ENCODE measurements at places on chromosomes 2 and 18.

GRCh38 chr2:224638301-224638823, 53.2 kb upstream of the CUL3 start:
- no peak for DNase-seq

GRCh38 chr2:216698293-216698692, 2.9 kb upstream of the IGFBP5 start:
- DNase-seq = no peak

DNA sequence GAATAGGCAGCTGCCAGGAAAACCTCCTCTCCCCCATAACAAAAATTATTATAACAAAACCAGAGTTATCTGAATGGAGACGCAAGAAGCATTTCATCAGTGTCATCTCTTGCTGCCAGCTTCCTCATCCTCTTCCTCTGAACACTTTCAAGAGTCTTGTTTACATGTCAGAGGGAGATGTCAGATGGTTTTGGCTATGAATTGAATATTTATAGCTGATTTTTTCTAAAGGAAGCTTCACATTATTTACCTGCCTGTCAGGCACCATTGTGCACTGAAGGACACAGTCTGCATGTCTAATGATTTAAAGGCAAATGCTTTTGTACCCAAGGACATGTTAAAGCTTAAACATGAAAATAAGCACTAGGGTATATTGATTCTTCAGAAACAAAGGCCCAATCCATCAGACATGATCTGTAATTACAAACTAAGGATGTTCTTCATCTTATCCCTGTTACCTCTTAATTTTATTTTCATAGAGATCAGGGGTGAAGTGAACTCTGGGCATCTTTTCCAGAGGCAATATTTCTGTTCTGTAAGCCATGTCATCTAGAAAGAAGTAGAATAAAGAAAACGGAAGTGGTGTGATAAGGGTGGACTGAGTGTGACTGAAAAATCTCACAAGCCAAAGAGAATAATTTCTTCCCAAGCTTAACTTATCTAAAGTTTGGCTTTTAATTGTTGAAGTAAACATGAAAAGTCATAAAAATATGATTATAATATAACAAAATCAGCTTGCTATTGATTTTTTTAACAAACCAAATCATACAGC, 168.7 kb downstream of the ANKRD44 start:
- no peak for DNase-seq

- no peak for DNase-seq
Measured at GRCh38 chr2:56450047-56450446, 266.3 kb downstream of the CCDC85A start.

DNA sequence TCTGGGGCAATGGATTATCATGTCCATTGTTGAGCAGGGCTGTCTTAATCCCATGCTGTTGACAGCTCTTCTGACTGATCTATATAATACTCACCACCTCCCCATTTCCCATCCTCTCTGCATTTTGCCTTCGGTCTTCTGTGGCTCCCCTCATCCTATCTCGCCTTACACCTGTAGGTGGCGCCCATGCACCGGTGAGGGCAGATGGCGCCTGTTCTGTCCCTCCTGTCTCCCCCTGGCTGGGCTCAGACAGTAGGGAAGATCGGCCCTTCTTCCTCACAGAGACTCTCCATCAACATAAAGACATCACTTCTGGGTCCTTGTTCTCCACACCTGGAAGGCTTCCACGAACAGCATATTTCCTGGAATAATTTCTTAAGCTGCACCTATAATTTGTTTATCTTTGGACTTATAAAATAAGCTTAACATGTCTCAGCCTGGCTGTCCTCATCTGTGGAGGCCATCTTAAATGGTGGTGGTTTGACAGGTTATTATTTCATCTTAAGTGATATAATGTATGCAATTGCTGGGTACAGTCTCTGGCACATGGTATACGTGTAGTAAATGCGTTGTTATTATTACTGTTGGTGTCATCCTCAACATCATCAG, 10.9 kb upstream of the CDH20 start:
- DNase-seq = peak; percentile 63

DNA sequence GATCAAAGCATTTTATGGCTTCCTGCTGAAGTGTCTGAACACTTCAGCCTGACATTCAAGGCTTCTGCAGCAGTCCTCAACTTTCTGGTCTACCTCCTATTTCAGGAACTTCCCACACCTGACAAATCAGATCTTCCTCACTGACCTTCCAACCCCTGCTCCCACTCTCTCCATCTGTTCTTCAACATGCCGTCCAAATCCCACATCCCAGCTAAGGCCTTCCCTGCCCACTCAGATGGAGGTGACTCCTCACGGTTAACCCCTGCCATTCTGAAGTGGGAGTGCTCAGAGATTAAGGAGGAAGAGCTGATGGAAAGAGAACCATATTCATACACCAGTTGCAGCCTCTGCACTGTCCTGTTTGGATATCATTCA, 104.8 kb downstream of the POLR1A start:
- DNase-seq = no peak

DNA sequence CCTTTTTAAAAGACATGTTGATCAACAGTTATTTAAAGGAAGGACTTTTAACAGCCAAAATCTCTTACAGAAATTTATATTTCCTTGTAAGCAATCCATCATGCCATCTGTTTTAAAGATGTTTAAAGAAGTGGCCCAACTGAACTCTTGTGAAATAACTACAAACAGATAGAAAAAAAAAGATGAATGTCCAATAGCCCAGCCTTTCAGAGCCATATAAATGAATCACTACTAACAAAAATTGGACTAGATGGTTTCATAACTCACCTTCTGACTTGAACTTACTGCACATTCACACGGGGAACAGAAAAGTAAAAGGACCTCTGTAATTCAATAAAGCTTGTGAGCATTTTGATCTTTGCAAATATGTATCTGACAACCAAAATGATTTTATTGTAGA, 319.0 kb upstream of the CHAC2 start:
- DNase-seq = no peak

DNA sequence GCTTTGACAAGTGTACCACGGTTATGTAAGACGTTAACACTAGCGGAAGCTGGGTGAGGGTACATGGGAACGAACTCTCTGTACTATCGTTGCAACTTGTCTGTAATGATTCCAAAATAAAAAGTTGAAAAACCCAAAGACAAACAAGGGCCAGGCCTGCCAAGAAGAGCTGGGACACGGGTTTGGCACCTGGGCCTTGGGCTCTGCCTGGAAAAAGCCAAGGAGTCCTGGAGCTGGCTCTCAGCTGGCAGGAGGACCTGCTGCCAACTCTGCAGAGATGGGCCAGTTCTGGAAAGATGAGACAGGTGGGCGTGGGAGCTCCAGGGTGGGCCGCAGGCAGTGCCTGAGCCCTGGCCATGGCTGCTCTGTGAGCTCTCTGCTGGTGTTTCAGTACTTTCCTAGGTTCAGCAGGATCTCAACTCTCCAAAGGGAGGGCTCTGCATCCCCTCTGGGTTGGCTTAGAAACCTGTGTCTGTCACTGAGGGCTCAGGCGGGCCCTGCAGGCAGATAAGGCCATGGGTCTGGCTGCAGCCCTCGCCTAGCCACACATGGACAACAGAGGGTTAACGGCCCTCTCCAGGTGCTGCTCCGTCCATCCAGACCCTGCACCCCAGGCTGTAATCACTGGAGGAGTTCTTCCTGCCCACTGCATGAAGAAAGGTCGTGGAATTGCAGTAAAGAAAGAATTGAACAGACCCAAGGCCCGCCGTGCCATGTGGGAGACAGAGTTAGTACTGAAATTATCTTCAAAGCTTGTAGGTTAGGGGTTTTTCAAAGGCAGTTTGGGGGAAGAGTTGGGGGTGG, 89.9 kb downstream of the RHOB start:
- DNase-seq = no peak

GRCh38 chr2:169819106-169819505, 5.6 kb downstream of the METTL5 start:
- no peak for DNase-seq

DNA sequence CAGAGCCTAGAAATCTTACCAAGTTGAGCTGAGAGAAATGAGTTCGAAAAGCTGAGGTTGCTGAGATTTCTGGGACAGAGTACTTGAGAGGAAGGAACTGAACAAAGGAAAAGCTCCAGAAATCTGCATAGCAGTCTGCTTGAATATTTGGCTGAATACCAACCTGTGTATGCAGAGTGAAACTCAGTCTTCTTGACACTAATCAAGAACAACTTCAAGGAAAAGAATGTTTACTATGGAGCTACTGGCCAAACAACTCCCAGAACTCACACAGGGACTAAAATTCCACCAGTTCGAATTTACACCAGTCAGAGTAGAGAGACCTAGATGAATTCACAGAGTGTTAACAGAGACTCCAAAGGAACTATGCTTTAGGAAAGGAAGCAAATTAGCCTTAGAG, 66.5 kb downstream of the USP37 start:
- peak; percentile 12 for DNase-seq

GRCh38 chr2:156430980-156431358, 5.2 kb upstream of the GPD2 start:
- peak; percentile 64 for DNase-seq

- DNase-seq = no peak
Measured at GRCh38 chr2:57141269-57141668, 905.3 kb upstream of the VRK2 start.

- DNase-seq = no peak
Measured at GRCh38 chr2:35598310-35598709, 757.3 kb upstream of the CRIM1 start.

GRCh38 chr2:12826781-12827180, 110.0 kb downstream of the TRIB2 start:
- no peak for DNase-seq

DNA sequence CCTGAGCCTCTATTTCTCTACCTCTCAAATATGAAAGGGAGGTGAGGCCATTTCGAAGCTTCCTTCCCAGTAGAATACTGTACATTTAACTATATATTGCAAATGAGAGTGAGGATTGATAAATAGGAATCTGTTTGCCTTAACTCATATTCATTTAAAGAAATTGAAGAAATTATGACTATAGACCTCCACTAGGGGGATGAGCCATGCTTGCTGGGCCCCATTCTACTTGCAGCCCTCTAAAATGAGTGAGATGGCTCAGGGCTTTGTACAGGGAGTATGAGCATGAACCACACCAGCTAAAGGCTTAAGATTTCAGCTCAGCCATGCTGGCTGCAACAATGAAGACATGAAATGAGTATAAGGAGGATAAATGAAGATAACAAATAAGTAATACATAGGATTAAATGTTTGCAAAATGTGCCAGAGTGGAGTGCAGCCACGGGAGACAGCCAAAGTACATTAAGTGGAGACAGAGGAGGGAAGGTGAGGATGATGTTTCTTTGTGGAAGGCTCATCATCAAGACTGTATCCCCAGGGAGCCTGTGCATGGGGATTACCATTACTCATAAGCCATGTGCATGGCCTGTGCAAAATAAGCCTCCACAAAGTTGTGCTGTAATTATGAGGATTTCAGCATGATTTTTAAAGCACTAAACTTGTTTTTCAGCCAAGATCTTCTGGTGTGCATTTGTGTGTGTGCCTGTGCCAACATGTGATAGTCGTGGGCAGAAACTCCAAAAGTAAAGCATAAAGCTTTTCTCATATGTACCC, 300.8 kb downstream of the CNTNAP5 start:
- no peak for DNase-seq

GRCh38 chr2:46304635-46305034, 7.4 kb downstream of the EPAS1 start:
- no peak for DNase-seq

GRCh38 chr2:228140934-228141528, 40.5 kb downstream of the SPHKAP start:
- DNase-seq = no peak

- no peak for DNase-seq
Measured at GRCh38 chr2:86416146-86416545, 25.0 kb upstream of the KDM3A start.

GRCh38 chr2:232674491-232674890, 22.6 kb upstream of the GIGYF2 start:
- no peak for DNase-seq

DNA sequence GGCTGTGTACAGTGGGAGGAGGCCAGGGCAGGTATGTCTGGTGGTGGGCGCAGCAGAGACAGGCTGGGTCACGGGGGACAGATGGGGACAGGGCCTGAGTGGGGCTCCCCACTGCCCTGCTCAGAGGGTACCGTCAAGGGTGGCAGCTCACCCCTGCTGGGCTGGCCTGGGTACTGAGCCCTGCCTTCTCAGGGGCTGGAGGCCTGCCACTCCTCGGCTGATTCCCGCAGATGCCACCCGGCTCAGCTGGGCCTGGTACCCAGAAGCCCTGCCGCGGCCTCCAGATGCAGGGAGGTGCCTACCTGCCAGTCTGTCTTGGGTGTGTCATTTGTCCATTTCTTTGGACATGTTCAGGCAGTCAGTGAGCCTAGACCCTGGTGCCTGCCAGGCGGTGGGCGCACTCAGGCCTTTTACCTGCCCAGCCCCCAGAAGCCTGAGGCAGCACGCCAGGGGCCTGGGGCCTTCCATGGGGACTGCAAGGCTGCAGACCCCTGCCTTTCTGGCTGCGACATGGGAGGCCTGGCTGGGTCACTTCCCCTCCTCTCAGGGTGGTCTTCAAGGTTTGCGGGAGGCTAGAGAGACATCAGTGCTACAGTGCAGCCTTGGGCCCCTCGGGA, 3.3 kb downstream of the SNORC start:
- no peak for DNase-seq

GRCh38 chr2:142180820-142181533, 50.2 kb upstream of the LRP1B start:
- DNase-seq = peak; percentile 24

GRCh38 chr2:135573620-135574019, 42.3 kb downstream of the R3HDM1 start:
- no peak for DNase-seq

DNA sequence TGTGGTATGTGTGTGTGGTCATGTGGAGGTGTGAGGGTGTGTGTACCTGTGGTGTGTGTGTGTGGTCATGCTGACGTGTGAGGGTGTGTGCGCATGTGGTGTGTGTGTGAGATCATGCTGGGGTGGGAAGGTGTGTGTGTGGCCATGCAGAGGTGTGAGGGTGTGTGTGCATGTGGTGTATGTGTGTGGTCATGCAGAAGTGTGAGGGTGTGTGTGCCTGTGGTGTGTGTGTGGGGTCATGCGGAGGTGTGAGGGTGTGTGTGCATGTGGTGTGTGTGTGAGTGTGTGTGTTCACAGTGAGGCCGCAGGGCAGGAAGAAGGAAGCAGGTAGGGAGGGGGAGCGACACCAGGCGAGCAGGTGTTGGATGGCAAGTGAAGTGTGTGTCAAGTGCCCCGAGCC, 259.0 kb downstream of the LOXHD1 start:
- DNase-seq = no peak

All from EL (cell line).